ENCODE measurements at places on chromosomes 3 and 15.

- no peak for DNase-seq
Measured at GRCh38 chr3:88528494-88528893, 378.7 kb downstream of the C3orf38 start.

- no peak for DNase-seq
Measured at GRCh38 chr3:179045719-179046402, 25.7 kb downstream of the ZMAT3 start.

- no peak for DNase-seq
Measured at GRCh38 chr3:48194446-48195071, 6.3 kb upstream of the CDC25A start.

- DNase-seq, result no peak
Measured at GRCh38 chr3:89314454-89315098, 207.2 kb downstream of the EPHA3 start.

DNA sequence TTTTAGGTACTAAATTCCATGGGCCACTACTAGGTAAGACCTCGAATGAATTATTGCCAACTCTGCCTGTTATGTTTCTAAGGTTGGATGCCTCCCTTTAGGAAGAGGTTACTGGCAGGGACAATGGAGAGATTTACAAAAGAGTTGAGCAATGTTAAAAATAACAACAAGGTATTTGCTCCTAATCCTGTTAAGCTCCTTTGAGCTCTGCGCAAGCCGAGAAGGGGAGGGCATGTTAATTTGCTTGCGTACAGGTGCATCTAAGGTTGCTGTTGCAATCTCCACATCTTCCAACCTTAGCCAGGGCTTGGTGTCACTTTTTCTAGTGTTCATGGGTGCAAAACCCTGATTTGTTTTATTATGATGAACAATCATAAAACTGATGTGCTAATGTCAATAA lies 161.5 kb upstream of the TPM1 start:
- no peak for DNase-seq

GRCh38 chr15:28885630-28886430 lies at the start of gene APBA2:
APBA2 (plus strand) TSS chr15:28885974; CDS start chr15:29053885, 167,911 bp downstream.
- peak; percentile 39 for DNase-seq

DNA sequence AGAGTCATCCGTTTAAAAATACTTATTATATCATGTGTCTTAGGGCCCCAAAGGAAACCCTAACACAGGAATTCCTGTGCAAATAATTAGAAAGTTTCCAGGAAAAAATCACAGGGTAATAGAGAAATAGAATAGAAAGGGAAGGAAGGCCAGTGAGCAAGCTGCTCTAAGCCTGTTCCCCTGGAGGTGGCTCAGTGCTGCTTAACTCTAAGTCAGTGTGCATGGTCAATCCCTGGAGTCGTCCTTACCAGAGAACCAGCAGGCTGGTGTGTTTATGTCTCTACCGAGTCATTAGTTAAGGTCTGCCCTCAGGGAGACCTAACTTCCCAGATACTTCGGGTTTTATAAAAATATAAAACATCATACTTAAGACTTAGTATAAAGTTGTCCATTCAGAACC lies 21.0 kb upstream of the MCF2L2 start:
- no peak for DNase-seq

- no peak for DNase-seq
Measured at GRCh38 chr3:148265841-148266240, 431.9 kb upstream of the AGTR1 start.

- DNase-seq, result no peak
Measured at GRCh38 chr3:8768364-8769087, 887 bp downstream of the OXTR start.

- DNase-seq, result no peak
Measured at GRCh38 chr3:124846189-124846588, 41.0 kb downstream of the ITGB5 start.

- no peak for DNase-seq
Measured at GRCh38 chr3:151875759-151876158, 2.3 kb downstream of the SUCNR1 start.

GRCh38 chr3:63814237-63814636 lies 4.9 kb upstream of the C3orf49 start:
- DNase-seq, result no peak

- DNase-seq, result no peak
Measured at GRCh38 chr3:64922213-64922612, 234.4 kb upstream of the ADAMTS9 start.

GRCh38 chr3:145942052-145942451 lies 218.9 kb downstream of the PLOD2 start:
- DNase-seq, result no peak

DNA sequence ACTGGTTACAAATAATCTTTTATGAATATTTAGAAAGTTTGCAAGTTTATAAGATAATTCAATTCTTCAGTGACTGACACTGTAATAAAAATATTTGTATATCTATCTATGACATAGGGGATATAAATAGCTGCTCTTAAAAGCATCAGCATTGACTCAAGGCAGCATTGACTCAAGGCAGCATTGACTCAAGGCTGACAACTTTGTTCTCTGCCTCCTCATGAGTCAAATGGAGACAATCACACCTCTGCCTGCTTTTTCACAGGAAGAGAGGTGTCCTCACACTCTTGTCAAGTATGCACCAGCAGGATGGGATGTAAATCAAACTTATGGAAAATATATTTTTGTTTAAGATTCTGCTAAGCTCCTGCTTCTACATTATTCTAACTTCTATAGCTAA lies 1173.1 kb downstream of the NSUN3 start:
- no peak for DNase-seq

DNA sequence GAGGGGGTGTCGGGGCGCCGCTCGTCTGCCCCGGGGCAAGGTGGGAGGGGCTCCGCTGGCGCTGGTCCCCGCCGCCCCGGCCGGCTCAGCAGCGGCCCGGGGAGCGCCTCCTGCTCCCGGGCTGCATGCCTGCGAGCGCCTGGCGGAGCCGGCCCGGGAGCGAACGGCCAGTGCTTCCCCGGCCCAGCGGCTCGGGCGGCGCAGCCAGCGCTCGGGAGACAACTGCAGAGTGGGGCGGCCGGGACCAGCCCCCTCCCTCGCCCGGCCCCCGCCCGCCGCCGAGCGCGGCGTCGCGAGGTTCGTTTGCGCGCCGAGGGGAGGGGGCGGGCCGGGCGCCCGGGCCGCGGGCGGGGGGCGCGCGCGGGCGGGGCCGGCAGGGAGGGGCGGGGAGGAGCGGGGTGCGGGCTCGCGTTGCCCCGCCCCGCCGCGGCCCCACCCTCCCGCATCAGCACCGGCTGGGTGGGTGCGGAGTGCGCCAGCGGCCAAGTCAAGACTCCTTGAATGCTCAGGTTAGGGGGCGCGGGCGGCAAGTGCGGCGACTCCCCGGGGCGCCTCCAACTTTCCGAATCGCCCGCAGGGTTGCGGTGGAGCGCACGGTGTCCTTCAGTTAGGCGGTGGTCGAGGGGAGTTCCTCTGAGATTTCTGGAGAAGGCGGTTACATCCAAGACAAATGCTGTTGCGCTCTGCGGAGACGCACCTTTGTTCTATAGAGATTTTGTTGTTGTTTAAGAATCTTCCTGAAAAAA lies at the start of gene RGMA:
Gene RGMA, minus strand, starts transcription at position 231 of the 746 bp plus-strand sequence. CDS start 279 bp downstream, outside the sequence.
- no peak for DNase-seq

DNA sequence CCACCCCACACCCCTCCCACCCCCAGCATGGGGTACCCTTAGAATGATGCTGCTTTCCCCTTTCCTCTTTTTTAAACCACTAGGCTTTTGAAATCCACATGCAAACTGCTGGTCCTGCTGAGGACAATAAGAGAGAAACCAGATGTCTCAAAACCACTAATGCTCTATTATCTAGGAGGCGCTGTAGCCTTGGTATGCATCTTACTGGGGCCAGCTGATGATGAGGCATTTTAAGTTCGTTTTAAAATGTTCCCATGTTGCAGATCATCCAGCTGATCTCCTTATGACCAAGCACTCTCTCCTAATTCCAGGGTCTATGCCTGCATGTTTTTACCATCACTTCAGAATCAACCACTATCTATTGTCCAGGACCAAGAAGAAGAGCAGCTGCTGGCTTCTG lies 1.3 kb downstream of the NME9 start:
- DNase-seq, result no peak

DNA sequence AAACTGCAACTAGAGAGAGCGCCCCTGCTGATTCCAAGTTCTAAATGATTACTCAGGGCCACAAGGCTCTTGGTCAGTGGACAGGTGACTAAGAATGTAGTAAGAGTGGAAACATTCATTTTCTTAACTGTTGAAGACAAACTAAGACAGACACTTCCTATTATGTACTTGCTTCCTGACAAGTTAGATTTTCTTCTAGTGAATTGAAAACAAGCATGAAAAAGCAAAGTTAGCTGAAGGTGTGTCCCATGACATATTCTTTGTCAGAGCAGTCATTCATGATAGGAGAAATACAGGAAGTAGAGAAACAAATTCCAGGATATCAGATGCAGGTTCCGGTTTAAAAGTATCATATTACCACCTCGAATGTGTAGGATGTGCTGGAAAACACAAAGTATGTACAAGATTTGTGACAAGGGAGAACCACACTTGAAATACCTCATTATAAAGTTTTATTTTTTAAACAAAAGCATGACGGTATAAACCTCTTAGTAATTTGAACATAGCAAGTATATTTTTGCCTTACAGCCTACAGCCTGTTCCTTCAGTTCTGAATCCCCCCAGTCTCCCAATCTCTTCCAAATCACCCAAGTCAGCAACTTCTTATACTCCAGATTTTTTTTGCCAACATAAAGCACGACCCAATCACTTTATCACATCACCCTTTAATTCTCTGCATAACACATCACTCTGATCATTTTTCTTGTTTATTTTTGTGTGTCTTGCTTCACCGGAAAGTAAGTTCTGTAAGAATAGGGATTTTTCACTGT lies 6.2 kb downstream of the TSPAN3 start:
- DNase-seq, result no peak

- DNase-seq, result no peak
Measured at GRCh38 chr15:83199288-83199687, 8.3 kb downstream of the HDGFL3 start.

- DNase-seq, result no peak
Measured at GRCh38 chr15:41940441-41940857, 31.9 kb downstream of the EHD4 start.

DNA sequence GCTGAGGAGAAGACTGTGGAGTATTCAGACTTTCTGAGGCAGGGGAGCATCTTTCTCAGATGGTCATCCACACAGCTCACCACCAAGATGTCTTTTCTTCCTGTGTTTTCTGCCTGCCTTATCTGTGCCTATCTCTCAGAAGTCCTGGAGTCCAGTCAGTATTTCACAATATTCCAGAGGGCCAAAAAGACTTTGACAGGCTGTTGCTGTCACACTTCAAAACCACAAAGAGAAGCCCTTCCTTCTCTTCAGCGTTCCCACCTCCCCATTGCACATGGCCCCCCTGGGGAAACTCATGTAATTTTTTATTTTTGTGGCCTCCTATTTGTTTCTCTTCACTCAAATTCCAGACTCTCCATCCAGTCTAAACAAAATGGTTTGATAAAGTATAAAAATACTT lies 585.2 kb downstream of the EPHA3 start:
- DNase-seq, result no peak

GRCh38 chr15:80317389-80318182 lies 65.6 kb upstream of the CTXND1 start:
- DNase-seq, result no peak

GRCh38 chr3:187753516-187753915 lies 8.2 kb upstream of the BCL6 start:
- no peak for DNase-seq

GRCh38 chr3:60729056-60729455 lies 522.2 kb downstream of the FHIT start:
- no peak for DNase-seq

DNA sequence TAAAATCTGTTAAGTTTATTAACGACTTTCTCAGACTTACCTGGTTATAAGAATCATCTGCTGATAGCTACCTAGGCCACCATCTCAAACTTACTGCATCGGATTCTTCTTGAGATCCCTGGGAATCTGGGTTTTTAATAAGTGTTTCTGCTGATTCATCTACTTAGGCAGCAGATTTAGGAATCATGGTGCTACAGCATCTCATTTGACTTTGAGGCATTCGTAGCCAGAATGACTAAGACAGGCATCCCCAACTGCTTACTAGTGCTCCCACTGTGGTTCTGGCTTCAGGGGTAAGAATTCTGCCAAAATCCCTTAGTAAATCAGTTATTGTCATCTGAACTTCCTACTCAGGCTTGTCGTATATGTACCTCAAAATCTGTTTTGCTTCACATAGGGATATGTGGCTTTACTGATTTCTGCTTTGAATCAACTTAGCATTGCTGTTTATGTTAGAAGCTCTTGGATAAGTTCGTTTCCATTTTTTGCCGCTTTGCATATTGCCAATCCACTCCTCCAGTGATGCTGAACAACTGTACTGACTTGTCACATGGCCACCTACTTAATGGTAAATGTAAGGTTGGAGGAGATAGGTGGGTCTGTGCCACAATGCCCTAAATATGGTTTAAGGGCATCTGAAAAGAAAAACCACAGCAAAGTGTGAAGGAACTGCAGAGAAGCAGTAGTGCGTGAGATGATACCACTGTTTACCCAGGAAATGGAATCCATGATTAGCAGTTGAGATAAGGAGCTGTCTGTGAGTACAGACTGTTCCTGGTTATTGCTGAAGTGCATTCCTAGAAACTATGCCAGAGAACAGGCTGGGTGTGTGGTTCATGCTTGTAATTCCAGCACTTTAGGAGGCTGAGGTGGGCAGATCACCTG lies 60.3 kb downstream of the MAP6D1 start:
- no peak for DNase-seq

DNA sequence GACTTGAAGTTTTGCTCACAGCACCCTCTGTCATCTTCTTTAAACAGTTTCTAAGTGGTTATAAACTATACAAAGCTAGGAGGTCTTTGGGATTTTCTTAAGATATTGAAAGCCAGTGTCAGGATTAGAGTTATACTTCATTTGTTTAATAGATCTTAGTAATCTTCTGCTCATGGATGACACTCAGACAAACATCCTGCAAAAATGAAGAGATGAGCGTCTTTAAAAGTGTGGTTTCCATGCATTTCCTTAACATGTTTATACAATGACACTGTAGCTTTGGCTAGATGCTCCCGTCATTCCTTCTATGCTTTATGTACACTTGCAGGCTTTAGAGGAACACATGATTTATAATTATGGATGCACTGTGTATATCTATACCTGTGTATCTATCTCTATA lies 182.2 kb downstream of the NAALADL2 start:
- DNase-seq, result no peak

DNA sequence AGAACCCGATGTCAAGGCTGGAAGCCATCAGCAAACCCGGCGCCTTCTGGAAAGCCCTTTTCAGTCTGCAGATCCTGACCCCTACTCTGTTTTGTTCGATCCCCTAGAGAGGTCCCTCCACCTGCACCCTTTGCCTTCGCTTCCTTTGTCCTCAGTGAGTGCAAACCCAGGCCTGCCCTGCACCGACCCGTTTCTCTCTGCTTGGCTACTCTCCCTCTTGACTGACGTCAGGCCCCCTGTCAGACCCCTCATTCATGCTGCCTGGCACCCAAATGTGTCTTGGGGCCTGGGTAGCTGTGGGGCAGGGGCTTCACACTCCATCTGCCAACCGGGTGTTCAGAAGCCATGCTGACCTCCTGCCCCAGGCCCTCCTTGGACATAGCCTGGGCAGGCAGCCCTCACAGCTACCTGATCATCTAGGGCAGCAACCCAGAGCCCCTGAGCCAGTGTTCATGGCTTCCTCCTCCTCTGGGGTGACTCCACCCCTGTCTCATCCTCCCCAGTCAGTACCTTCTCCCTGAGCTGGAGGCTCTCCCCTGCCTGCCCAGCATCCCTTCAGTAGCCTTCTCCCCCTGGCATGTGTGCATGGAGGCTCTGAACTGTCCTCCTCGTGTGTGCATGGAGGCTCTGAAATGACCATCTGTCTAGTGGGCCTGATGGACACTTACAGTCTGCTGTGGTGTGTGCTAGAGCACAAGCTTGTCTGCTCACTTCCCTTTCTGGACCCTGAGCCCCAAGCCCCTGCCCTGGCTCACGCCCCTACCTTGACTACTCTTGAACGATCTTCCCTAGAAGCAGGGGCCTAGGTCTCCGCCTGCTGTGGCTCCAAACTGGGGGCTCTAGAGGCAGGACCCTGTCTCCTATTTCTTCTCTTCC lies 69.4 kb downstream of the EXOG start:
- DNase-seq, result no peak
